Kidney (tissue), 22 donors: ENCODE measurements at places on chromosomes 11 and 22.

- no peak for DNase-seq
Measured at GRCh38 chr11:73151416-73151815, 9.3 kb upstream of the FCHSD2 start.

GRCh38 chr22:47928631-47929030, 1166.2 kb downstream of the TBC1D22A start:
- peak; percentile 59 for DNase-seq

DNA sequence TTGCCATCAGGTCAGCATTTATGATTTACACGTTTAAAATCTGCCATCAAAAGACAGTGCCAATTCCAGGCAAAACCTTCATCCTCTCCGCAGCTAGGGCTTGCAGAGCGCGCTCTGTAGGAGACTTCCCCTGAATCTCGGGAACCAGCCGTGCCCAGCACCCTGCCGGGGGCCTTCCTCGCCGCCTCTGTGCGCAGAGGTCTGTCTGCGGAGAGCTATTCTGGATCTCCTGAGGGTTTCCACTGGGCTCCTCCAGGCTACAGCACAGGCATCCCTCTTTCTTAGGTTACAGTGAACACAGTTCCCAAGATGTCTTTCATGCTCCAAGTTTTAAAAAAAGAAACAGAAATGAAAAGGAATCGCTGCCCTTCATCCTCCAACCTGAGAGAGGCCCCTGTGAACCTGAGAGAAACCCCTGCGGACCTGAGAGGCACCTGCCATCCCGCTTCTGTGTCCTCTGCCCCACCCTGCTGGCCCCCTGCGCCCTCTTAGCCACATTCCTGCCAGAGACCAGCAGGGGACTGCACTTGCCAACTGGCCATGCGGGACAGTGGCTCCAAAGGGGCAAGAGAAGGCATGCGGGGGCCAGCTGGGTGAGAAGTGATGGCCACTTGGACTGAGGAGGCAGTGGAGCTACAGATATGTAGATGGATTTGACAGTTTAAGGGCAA, 16.1 kb downstream of the TP53AIP1 start:
- DNase-seq = no peak

DNA sequence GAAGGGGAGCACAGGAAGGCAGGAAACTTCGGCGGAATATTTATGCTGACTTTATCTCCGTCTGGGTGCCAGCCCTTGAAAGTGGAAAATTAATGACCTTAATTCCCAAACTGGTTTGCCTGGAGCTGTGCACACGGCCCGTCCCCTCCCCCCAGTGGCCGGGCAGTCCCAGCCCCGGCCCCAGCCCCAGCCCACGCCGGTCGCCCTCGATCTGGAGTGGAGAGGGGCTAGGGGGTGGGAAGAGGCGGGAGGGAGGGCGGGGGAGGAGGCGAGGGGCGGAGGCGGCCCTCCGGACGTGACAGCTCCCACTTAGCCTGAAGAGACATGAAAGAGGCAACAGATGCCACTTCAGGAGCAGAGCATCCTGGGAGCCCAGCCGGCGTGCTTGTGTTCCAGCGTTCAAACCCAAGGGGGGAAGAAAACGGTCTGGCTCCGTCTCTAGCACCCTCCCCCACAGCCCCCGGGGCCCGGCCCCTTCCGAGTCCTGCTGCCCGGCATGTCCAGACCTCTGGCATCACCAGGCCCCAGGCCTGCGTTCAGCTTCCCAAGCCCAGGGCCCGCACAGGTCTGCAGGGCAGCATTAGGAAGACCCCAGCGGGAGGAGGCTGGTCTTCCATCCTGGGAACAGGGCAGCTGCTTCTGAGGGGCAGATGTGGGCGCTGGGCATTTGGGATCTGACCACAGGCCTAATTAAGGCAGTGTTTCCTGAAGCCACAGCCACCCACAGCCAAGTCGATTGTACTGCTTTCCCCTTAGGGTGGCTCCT, 20.0 kb upstream of the LMO1 start:
- DNase-seq = peak; percentile 82

- no peak for DNase-seq
Measured at GRCh38 chr22:46353483-46354105, 18.1 kb downstream of the TRMU start.

GRCh38 chr22:35489239-35489638, 51.4 kb upstream of the RASD2 start:
- no peak for DNase-seq

DNA sequence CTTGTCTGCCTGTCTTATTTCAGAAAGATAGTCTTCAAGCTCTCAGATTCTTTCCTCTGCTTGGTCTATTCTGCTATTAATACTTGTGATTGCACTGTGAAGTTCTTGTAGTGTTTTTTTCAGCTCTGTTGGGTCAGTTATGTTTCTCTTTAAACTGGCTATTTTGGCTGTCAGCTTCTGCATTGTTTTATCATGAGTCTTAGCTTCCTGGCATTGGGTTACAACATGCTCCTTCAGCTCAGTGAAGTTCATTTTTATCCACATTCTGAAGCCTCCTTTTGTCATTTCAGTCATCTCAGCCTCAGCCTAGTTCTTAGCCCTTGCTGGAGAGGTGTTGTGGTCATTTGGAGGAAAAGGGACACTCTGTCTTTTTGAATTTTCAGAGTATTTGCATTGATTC, 15.5 kb upstream of the DEPDC7 start:
- no peak for DNase-seq

DNA sequence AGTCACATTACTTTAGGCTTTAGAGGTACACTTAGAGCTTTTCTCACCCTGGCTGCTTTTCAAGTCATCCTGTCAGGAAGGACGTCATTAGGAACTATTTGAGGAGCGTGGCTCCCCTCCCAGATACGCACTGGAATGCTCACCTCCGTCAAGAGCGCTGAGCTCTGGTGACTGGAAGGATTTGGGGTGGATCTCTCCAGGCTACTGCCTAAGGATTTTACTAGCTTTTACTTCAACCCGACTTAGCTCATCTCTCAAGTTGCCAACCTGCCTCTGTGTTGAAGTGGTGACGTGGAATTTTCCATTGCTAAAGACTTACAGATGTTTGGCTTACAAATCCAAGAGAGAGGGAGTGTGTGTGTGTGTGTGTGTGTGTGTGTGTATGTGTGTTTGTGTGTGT, 355.3 kb upstream of the CCDC90B start:
- DNase-seq = no peak

DNA sequence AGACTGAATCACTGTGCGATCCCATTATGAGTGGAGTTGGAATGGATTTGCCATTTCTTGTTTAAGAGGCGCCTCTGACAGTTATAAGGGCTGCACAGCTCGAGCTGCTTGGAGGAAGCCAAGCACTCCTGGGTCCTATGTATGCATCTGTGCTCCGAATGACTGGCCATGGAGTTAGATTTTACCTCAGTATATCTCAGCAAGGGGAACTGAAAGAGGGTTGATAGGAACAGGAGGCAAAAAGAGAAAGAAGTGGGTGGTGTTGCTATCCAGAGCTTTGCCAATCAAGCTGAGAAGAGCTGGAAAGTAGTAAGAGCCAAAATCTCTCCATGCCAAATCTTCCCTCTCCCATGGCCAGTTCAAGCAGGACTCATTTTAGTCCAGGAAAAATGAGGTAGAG, 632.0 kb upstream of the KIRREL3 start:
- no peak for DNase-seq

DNA sequence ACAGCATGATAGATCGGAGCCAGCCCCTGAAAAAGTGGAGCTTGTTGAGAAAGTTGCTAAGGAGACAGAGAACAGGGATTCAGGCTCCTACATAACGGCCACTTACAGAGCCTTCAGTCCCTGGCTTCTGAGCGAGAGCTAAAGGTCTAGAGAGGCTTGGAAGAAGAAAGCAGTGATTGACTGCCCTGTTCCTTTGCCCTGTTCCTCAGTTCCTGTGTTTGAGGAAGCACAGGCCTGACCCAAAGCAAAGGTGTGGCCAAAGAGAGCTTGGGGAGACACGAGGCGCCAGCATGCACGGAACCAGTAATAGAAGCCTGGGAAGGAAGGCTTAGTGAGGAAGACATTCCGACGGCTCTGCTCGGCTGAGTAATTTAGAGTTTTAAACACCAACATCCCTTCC, 74.1 kb upstream of the CSNK2A3 start:
- no peak for DNase-seq

GRCh38 chr11:46363455-46364005, 16.3 kb downstream of the DGKZ start:
- DNase-seq = peak; percentile 78

GRCh38 chr11:10918698-10919097, 60.8 kb upstream of the ZBED5 start:
- DNase-seq = no peak

DNA sequence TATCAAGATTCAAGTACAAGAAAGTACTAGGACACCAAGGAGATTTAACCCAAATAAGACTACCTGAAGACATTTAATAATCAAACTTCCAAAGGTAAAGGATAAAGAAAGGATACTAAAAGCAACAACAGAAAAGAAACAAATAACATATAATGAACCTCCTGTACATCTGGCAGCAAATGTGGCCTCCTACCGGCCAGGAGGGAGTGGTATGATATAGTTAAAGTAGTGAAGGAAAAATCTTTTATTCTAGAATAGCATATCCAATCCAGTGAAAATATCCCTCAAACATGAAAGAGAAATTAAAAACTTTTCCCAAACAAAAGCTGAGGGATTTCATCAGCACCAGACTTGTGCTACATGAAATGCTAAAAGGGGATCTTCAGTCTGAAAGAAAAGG, 104.7 kb upstream of the GUCY1A2 start:
- no peak for DNase-seq

DNA sequence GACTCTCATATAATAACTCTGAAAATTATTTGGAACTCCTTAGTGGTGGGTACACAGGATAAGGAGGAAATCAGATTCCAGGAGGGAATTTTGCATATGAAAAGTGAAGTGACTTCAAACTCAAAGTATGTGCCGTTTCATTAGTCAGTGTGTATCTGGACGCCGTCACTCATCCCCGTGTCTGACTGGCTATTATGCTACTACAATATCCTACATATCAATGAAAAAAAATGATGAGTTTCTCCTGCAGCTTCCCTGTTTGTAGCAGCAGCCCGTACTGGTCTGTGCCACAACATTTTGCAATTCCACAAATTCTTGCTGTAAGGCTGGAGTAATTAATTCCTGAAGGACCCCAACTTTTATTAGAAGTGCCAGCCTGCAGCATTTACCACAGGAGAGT, 16.5 kb downstream of the WT1 start:
- no peak for DNase-seq

GRCh38 chr11:120500414-120501071, 11.0 kb upstream of the GRIK4 start:
- peak; percentile 46 for DNase-seq

GRCh38 chr11:118907051-118908042, 18.4 kb downstream of the BCL9L start:
- DNase-seq = peak; percentile 95

- no peak for DNase-seq
Measured at GRCh38 chr11:70844387-70844786, 408.0 kb downstream of the SHANK2 start.

- peak; percentile 38 for DNase-seq
Measured at GRCh38 chr11:38460896-38461295, 1862.9 kb upstream of the RAG2 start.

DNA sequence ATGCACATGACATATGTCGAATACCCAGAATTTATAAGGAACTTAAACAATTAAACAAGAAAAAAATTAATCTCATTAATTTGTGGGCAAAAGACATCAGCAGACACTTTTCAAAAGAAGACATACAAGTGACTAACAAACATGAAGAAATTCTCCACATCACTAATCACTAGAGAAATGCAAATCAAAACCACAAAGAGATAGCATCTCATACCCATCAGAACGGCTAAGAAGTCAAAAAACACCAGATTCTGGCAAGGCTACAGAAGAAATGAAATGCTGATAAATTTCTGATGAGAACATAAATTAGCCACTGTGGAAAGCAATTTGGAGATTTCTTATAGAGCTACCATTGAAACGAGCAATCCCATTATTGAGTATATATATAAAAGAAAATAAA, 210.6 kb upstream of the LUZP2 start:
- no peak for DNase-seq

DNA sequence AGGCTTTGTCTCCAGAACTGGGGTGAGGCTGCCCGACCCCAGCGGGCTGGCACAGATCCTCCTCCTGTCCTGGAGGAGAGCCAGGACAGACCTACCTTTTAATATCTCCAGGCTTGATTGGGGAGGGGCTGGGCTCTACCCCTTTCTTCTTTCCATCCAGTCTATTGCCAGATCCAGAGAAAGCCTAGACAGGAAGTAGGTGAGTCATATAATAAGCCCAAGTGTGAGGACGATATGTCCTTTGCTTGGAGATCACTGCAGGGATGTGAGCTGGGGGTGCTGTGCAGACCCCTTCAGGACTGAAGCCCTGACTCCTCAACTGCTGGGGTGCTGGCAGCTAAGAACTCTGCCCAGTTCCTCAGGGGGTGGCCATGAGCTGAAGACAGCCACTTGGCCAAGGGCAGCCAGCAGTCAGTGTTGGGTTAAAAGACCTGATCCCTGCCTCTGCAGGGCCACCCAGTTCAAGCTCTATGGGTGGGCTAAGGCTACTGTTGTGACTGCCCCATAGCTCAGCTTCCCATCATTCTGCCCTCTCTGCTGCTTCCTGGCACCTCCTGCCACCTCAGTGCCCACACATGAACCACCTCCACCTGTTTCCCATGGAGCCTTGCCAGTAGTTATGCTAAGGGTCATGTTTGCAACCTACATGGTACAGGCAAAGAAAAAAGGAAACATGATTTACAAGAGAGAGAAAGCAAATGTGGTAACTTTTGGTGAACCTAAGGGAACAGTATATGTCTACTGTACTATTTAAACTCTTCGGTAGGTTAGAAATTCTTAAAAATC, 8.3 kb upstream of the C22orf39 start:
- no peak for DNase-seq

GRCh38 chr11:43689167-43689566, 8.6 kb downstream of the HSD17B12 start:
- DNase-seq = no peak

- no peak for DNase-seq
Measured at GRCh38 chr11:61516675-61517572, 8.4 kb downstream of the LRRC10B start.

DNA sequence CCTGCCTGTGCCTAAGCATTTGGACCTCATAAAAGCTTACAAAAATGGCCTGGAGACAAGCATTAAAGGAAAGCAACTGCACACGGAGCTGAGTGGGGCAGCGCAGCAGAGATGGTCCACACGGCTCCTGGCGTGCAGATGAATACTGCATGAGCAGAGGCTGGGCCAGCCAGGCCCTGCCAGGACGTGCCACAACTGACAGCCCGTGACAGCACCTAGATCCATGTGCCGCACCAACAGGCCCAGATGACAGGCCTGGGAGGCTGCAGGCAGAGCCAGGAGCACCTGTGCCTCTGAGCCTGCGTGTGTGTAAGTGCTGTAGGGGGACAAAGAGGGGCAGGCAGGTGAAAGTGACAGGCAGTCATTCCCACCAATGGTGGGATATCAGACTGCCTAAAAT, 33.4 kb downstream of the MICAL3 start:
- no peak for DNase-seq

- no peak for DNase-seq
Measured at GRCh38 chr11:106493751-106494150, 416.3 kb downstream of the AASDHPPT start.
